Activated CD4-positive, alpha-beta T cell treated with anti-CD3 and anti-CD28 coated beads for 36 hours (primary cell): ENCODE measurements at places on chromosomes 5 and 9.

GRCh38 chr5:150600616-150601490 is 39.6 kb upstream of the SYNPO start:
- DNase-seq = no peak

GRCh38 chr5:96259151-96259772 is 173.8 kb downstream of the PCSK1 start:
- no peak for DNase-seq

DNA sequence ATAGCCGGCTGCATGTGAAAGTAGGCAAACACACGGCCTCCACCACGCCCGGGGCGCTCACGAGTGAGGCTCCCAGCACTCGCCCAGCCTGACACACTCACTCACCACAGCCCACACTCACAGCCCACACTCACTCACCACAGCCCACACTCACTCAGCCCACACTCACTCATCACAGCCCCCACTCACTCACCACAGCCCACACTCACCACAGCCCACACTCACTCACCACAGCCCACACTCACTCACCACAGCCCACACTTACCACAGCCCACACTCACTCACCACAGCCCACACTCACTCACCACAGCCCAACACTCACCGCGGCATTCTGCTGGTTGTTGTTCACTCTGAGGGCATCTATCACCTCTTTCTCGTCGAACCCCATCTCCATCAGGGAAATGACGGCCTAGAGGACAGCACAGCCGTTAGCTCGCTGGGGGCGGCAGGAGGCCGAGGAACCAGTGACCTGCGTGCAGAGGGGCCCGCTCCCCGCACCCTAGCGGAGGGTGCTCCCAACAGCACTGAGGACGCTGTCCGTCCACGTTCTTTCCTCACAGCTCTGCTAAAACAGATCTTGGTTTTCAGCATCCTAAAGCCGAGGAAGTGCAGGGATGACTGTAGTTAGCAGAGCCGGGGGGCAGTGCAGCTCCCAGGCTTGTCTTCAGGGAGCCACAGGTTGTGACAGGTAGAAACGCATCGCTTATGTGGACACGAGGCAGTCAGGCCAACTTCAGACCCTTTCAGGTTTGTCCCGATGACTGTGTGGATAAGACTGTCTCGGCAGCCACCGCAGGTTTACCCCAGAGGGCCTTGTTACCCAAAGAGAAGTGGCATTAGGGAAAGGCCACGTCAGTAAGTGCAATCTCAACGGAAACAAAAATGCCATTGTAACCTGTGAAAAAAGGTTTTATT is 21.6 kb downstream of the UBAC1 start:
- DNase-seq = peak; percentile 71

- no peak for DNase-seq
Observed at GRCh38 chr5:97534166-97534565, 351.1 kb upstream of the RIOK2 start.

- DNase-seq = no peak
Observed at GRCh38 chr9:14323083-14323971, 9.4 kb upstream of the NFIB start.

GRCh38 chr9:76525196-76525595 is 66.2 kb downstream of the GCNT1 start:
- DNase-seq = no peak

DNA sequence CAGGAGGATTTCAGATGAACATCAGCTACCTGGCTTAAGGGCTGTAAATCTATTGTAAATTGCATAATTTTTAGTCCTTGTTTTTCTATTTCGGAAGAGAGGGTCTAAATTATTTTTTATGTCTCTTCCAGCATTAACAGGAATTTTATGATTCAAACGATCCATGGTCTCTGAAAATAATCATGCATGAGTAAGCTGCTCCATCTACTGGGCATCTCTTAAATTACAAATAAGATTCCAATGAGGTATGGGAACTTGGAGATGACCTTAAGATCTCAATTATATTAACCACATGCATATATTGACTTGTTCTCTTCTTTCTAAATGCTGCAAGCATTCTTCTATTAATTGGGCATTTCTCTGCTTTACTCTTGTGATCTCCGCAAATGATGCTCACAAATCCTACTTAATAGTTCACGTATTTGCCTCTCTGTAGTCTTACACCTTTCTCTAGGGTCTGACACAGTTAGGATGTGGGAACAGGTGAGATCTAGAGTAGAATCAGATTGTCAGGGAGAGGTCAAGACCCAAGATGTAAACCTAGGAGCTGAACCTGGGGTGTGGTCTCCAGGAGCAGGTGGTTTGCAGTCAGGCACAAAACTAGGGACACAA is 86.9 kb downstream of the NUDT12 start:
- DNase-seq = no peak

- no peak for DNase-seq
Observed at GRCh38 chr9:73871636-73872035, 625.5 kb upstream of the RORB start.

- no peak for DNase-seq
Observed at GRCh38 chr9:26527931-26528330, 364.7 kb downstream of the CAAP1 start.

GRCh38 chr9:111613436-111614040 is 14.1 kb upstream of the PTGR1 start:
- DNase-seq = no peak

DNA sequence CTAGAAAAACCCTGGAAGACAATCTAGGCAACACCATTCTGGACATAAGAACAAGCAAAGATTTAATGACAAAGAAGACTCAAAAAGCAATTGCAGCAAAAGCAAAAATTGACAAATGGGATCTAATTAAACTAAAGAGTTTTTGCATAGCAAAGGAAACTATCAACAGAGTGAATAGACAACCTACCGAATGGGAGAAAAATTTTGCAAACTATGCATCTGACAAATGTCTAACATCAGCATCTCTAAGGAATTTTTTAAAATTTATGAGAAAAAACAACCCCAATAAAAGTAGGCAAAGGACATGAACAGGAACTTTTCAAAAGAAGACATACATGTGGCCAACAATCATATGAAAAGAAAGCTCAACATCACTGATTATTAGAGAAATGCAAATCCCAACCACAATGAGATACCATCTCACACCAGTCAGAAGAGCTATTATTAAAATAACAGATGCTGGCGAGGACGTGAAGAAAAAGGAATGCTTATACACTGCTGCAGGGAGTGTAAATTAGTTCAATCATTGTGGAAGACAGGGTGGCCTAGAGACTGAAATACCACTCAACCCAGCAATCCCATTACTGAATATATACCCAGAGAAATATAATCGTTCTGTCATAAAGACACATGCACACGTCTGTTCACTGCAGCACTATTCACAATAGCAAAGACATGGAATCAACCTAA is 3.8 kb downstream of the MOCS2 start:
- DNase-seq = no peak

DNA sequence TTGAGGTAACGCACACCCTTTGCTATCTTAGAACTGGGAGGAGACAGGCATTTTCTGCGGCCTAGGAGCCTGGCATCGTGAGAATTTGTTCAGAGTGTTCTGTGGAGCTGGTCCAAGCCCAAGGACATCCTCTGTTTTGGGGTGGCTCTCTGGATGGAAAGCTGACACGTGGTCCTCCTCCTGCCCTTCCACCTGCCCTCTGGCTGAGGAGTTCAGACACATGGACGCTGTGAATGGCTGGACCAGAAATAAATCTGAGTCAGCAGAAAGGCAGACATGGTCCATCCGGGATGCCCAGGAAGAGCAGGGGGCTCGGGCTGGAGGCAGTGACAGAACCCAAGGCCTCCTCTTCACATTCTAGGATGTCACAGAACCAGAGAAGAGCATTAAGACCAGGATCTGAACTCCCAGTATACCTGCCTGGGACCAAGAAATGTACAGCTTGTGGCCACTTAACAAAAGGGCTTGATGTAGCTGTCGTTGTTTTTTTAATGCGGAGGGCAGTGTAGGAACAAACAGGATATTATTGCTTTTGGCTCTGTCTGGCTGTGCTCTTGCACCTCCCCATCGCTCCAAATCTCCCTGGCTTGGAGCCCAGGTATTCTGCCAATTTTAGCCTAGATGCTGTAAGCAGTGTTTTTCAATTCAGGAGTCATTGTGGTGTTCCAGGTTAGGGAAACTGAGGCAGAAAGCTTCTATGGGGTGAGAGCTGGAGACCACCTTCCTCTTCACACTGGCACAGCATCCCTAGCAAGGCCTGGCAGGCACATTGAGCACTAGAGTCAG is 2.4 kb downstream of the CKMT2 start:
- no peak for DNase-seq

DNA sequence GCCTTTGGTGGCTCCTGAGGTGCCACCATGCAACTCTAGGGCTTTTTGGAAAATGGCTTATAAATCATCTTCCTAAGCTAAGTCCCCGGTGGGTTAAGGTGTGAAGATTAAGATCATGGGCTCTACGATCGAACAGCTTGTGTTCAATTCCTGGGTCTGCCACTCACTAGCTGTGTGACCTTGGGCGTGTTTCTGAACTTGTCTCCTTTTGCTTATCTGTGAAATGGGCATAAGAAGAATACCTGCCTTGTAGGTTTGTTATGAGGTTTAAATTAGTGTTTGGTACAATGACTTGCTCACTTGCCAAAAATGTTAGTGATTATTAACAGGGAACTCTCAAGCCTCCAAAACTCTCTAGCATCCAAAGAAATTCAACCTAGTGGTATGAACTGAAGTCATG is 119.2 kb upstream of the PITX1 start:
- DNase-seq = no peak

DNA sequence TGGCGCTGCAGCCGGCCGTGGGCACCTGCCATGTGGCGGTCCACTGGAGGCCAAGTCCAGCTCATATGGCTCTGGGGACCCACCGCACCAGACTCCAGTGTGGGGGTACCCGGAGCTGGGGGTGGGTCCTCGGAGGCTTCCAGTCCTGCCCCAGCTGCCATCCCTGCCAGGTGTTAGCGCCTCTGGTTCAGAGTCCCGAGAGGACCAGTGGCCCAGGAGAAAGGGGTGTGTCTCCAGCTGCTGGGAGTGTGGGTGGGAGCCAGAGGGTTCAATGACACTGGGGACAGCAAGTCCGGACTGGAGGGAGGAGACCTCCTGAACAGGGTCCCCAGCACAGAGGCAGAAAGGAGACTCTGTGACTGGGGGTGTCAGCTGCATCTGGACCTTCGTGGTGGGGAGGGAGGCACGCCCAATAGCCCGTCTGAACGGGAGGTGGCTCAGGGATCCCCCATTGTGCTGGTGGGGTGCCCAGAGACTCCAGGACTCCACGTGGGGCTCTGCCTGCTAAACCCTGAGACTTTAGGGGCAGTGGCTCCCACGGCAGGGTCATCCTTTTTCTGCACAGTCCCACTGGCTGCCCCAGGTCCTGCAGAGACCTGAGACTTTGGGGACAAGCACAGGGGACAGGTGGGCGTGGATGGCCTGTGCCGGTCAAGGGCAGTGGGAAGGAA is 2.4 kb upstream of the AHRR start:
- DNase-seq = no peak

GRCh38 chr9:129442803-129443511 is 177.9 kb downstream of the C9orf50 start:
- no peak for DNase-seq

DNA sequence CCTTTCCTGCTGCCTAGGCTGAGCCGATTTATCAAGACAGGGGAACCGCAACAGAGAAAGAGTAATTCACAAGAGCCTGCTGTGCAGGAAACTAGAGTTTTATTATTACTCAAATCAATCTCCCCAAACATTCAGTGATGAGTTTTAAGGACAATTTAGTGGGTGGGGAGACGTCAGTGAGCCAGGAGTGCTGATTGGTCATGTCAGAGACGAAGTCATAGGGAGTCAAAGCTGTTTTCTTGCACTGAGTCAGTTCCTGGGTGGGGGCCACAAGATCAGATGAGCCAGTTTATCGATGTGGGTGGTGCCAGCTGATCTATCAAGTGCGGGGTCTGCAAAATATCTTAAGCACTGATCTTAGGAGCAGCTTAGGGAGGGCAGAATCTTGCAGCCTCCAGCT is 19.0 kb downstream of the SNX24 start:
- DNase-seq = peak; percentile 60

GRCh38 chr5:78355561-78355960 is 4.9 kb upstream of the SCAMP1 start:
- DNase-seq = no peak

- no peak for DNase-seq
Observed at GRCh38 chr9:117409321-117409720, 5.5 kb downstream of the ASTN2 start.

DNA sequence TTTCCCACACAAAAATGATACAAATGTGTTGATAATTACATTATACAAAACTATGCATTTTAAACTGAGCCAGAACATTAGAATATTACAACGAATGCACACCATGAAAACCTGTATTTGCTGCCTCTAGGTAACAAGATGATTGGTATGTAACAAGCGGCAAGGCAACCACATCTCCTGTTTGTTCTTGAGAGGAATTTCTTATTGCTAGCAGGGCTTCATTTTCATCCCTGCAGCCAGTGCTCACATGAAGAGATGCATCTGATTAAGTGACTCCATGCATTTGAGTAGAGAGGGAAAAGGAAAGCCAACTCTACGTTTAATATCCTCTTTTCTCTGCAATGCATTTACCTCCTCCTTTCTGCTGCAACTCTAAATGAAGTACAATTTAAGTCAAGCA is 36.6 kb downstream of the FRMD3 start:
- DNase-seq = no peak

DNA sequence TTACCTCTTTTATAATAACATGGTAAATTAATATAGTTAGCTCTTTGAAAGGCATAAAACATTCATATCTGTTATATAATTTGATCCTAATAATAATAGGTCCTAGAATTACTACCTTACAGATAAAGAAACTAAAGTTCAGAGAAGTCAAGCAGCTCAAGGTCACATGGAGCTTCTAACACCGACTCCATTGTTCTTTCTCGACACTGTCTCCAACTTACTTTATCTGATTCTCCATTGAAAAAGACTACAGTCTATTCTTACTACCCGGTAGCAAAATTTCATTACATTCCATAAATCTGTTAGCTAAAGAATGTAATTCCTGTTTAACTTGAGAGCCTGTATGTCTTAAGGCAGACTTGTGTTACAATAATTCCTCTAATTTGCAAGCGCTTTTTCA is 96.3 kb upstream of the TMEM161B start:
- no peak for DNase-seq

- no peak for DNase-seq
Observed at GRCh38 chr5:34511063-34511462, 145.1 kb upstream of the RAI14 start.

DNA sequence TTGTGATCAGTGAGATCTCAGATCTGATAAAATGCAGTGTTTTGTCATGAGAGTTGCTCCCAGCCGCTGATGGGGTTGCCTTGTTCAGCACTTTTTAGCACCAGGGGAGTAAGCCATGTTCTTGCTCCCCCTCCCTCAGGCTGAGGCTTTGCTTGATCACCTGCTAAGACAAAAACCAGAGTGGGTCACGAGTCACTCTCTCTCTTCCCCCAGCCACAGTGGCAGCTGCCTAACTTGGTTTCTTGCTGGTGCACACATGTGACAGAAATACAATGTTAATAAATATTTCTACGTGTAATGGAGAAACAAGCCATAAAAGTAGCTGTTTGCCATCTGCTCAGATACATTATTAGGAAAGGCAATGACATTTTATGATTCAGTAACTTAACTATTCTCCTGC is 212.4 kb upstream of the DMRT1 start:
- DNase-seq = no peak

GRCh38 chr5:180604271-180604670 is 13.0 kb upstream of the SCGB3A1 start:
- DNase-seq = no peak

- DNase-seq = no peak
Observed at GRCh38 chr5:96048763-96049162, 87.1 kb upstream of the ELL2 start.

GRCh38 chr5:156981481-156981880 is 18.5 kb upstream of the TIMD4 start:
- no peak for DNase-seq
